Osteoblast (primary cell): ENCODE measurements at places on chromosomes 2 and 18. TPM values are rescaled to one million over a fixed set of nuclear protein-coding genes. Genes with fewer than 3 reads are reported as not detected.

Gene KDSR
- total RNA-seq: 46.3 and 53.0 TPM in 2 replicates

Gene ACVR1C
- 0.29 and 0.36 TPM in 2 replicates for total RNA-seq

Gene REG3G
- not detected in 2 replicates for total RNA-seq

- H3K4me1 ChIP-seq: no peaks in the 10 kb centered on the region
- H3K4me3 ChIP-seq: no peak overlapping the region
- no peak for DNase-seq
- H3K36me3 ChIP-seq: no peaks in the 10 kb centered on the region
These were observed 49.1 kb downstream of the GREB1L start for GRCh38 chr18:21291106-21291505.

DNA sequence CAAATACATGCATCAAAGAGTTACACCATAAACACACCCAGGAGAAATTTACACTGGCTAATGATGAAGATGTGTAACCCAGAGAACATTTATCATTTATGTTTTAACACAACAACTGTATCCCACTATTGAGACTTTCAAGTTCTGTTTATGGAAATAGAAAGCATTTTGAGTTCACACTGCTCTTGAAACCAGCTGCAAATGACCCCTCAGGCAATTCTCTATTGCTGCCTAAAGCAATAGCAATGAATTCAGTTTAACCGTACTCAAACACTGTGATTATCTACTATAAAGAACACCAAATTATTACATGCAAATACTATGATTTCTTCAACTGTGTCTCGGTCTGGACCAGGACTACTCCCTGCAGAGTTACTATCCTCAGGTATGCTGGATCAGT, 452.7 kb upstream of the NRXN1 start:
- H3K36me3 ChIP-seq: no peaks in the 10 kb centered on the region
- H3K4me3 ChIP-seq: no peak overlapping the region
- H3K27me3 ChIP-seq: no peaks in the 10 kb centered on the region
- no peak for DNase-seq

GRCh38 chr18:6039055-6039454, 143.7 kb upstream of the TMEM200C start:
- H3K4me1 ChIP-seq: no peaks in the 10 kb centered on the region
- no peak overlapping the region for H3K4me3 ChIP-seq
- no peak overlapping the region for H3K27ac ChIP-seq
- no peak for DNase-seq
- no peaks in the 10 kb centered on the region for H3K36me3 ChIP-seq

- H3K36me3 ChIP-seq: peaks cover 10% of the 10 kb centered on the region
- H3K4me3 ChIP-seq: no peak overlapping the region
- H3K27ac ChIP-seq: peak overlapping the region; percentile 92
- no peaks in the 10 kb centered on the region for H3K27me3 ChIP-seq
These were observed 37.2 kb downstream of the FEZ2 start for GRCh38 chr2:36560726-36561125.
